ENCODE measurements at places on chromosomes 12 and 14.

DNA sequence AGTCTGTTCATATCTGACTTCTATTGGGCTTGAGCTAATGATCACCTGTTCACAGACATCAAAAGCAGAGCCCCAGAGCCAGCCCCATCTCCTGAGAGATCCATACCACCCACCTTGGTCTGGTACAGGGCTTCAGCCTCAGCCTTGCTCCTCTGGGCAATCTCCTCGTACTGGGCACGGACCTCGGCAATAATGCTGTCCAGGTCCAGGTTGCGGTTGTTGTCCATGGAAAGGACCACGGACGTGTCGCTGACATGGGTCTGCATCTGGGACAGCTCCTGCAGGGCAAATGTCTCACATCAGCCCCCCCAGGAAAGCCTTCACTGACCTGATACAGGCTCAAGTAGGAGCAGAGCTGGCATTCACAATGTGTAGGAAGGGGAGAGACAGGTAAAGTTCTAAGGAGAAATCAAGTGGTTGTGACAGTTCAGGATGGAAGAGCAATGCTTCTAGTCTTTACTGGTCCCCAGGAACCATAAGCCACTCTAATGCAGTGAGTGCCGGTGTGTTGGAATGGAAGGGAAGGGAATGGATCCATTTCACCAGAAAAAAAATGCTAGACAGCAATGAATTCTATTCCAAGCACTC is 5.2 kb downstream of the KRT4 start:
- DNase-seq, result no peak

GRCh38 chr12:42571327-42572009 is 18.1 kb downstream of the PRICKLE1 start:
- DNase-seq, result no peak

DNA sequence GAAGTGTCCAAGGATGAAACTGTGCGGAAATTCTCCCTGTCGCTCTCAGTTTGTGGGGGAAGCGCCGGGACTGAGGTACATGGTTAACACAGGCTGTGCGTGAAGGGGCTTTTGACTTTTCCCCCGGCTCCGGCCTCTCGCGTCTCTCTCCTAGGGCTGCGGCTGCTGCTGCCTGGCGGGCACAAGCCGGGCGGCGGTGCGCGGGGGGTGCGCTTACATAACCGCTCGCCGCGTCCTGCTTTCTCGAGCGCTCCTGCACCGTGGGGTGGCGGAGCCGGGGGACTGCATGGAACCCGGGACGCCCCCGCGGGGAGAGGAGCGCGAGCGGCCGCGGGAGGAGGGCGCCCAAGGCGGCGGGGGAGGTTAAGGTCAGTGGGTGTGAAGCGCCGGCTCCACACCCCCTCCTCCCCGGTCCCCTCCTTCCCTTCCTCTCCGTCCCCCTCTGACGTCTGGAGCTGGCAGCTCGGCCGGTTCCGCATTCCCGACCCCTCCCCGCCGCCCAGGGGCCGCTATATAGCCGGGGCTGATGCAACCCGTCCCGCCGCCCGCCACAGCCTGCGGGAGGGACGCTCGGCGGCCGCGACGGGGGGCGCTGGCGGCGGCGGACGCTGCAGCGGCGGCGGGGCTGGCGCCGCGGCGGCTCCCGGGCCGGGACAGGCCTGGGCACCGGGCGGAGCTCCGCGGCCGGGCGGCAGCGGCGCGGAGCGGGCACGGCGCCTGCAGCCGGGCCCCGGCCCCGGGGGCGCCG is at the start of gene JDP2:
JDP2 (plus strand) TSS at position 541 of the 748 bp plus-strand sequence. CDS start 9,899 bp downstream, outside the sequence.
- peak; percentile 58 for DNase-seq

GRCh38 chr12:124125203-124125871 is 152.3 kb downstream of the ZNF664 start:
- DNase-seq, result no peak

DNA sequence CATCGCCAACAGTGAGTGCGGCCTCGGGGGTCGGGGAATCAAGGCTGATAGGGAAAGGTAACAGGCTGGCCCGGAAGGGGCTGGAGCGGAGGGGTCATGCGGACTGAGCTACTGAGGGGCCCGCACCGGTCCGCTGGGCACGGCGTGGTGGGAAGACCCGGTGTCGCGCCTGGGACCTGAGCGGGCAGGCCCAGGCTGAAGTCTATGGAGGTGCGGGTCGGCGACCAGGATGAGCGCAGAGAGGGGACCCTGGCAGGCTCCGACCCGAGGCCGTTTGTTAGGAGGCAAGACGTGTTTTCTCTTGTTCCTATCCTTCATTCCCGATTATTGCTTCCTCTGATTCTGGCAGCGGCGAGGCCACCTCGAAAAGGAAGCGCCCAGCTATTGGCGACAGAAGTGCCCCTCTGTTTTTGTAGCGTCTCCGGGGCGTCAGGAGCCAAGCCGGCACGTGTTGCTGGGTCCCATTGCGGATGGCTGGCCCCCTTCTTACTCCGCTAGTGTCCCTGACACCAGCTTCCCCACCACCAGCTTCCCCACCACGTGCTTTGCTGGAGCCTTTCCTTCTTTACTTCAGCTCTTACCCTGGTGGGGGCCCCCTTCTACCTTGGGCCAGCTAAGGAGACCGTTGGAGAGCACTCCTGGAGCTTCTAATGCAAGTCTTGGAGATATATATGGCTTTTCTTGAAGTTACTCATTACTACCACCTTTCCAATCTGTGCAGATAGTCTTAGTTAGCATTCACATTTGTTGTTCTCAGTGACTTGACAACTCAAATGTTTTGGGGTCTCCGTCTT is 653 bp downstream of the PA2G4 start:
- DNase-seq, result peak; percentile 38

DNA sequence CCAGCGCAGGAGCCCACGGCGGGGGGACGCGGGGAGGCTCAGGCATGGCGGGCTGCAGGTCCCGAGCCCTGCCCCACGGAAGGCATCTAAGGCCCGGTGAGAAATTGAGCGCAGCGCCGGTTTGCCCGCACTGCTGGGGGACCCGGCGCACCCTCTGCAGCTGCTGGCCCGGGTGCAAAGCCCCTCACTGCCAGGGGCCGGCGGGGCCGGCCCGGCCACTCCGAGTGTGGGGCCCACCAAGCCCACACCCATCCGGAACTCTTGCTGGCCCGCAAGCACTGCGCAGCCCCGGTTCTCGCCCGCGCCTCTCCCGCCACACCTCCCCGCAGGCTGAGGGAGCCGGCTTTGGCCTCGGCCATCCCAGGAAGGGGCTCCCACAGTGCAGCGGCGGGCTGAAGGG is 8.5 kb upstream of the TSPAN8 start:
- DNase-seq, result no peak

DNA sequence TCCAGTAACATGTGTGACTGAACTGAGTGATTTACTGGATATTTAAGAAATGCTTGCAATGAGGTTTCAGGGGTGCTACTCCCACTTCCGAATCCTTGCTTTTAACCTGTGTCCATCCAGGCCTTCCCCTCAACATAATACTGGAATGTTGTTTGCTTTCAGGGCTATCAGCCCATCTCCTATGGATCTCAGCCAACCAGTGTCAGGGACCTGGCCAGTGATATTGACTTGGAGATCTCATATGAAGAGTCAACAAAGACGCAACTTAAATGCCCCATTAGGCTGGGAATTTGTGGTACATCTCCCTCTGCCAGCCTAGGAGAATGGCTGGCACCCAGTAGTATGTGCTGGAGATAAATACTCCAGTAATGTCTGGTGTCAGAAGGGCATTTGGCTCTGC is 889 bp upstream of the IFT43 start:
- DNase-seq, result no peak

DNA sequence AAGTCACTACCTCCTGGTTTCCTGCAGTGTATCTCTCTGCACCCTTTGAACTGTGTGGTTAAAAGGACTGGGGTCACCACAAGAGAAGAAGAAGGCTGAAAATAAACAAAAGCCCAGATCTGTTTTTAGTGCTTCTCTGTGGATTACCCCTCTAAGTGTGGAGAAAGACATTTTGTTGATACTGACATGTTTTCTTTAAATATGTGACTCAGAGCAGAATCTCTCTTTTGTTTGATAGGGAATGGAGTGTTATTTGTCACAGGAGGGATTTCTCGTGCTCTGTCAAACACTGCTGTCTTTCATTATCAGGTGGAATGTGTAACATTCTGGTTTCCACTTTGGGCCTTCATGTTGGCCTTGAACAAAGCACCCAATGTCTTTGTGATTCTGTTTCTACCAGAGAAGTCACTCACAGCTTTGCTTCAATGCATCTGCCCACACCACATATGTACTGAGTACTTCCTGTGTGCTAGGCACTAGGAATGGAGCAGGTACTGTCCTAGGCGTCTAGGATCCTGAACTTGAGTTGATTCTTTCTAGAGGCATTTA is 82.1 kb downstream of the PLXNC1 start:
- DNase-seq, result no peak

DNA sequence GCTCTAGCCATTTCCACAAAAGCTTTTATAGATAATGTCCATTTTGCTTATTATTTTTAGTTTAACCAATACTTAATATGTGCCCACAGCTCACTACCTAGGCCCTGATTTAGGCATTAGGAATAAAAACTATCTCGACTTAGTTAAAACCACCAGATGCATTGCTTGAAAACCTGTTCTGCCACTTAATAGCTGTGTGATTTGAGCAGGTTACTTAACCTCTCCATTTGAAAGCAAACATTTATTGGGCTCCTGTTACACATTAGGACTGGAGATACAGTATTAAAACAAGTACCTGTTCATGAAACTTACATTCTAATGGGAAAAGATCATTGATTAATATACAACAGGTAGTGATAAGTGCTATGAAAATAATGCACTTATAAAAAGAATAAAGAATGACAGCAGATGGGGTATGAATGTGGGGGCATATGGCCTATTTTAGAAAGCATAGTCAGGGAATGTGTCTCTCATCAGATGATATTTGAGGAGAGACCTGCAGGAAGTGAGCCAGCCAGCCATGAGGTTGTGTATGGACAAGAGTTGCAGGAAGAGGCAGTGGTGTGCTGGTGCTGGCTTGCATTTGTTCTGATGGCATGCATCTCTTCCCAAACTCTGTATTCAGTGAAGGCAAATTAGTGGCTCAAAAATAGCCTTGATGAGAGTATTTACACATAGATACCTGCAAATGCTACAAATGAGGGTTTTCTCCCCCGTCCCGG is 34.3 kb downstream of the NOPCHAP1 start:
- DNase-seq, result no peak

DNA sequence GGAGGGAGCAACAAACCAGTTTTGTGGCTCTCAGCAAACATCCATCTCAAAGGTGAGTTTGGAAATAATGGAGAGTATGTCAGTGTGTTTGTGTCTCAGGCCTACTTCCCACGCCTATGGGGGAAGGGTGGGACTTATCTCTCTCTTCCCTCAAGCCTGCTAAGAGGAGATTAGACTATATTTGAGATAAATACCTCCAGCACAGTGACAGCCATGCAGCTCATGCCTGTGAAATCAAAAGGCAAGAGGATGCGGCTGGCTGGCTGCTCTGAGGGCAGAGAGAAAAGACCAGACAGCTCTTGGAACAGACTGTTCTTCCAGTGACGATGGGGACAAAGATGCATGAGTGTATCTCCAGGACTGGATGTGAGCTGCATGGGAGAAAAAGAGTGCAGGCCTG is 14.7 kb upstream of the POC1B start:
- no peak for DNase-seq

- no peak for DNase-seq
Observed at GRCh38 chr14:55482936-55483605, 42.7 kb upstream of the TBPL2 start.

GRCh38 chr12:25252946-25253345 is 2.2 kb upstream of the KRAS start:
- no peak for DNase-seq

GRCh38 chr12:6225630-6226001 is 25.4 kb downstream of the CD9 start:
- DNase-seq, result no peak

GRCh38 chr12:92471551-92471950 is 231.2 kb upstream of the PLEKHG7 start:
- DNase-seq, result no peak

DNA sequence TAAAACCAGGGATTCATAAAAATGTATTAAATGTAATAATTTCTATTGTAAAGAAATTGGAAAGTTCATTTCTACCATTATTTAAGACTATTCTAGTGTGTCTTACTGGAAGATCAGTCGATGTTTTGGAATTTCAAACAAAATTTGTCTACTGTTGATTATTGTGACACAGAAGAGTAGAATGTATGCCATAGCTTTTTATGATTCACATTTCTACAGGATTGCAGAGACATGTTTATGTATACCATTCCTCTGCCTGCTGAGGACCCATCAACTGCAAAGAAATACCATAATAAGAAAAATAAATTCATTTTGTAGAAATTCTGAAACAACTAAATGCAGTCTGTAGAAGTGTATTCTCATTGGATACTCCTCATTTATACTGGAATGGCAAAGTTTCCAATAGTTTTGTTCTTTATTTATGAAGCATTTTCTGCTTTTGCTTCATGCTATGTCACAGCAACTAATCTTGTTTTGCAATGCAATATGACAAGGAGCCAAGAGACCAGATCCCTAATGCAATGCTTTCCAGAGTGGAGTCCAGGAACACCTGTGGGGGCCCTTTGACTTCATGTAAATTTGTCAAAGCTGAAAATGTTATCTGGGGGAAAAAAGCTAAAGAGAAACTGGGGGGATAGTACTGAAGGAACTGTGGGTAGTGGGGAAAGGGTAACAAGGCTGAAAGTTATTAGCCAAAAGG is 172.9 kb upstream of the LRIG3 start:
- DNase-seq, result no peak

GRCh38 chr14:39472078-39472477 is 39.8 kb upstream of the FBXO33 start:
- DNase-seq, result no peak

All from HCEC 1CT (cell line).